ENCODE measurements at places on chromosomes 11 and 22.

DNA sequence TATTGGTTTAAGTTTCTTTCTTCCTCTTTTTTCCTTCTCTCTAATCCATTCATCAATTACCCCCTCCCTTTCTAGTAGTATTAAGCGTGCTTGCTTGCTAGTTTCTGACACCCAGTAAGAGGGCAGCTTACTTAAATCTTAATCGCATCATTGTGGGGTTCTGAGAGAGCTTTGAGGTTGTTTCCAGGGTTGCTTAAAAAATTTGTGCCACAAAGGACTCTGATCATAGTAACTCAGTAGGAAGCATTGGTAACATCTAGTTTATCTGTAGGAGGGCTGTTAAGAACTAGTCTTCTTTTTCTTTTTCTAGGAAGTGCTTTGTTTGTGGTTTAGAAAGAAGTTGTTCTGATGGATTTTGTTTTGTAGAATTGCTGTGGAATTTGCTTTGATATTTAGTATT lies 45.3 kb downstream of the TMEM135 start:
- peak; percentile 69 for DNase-seq

- DNase-seq: no peak
Observed at GRCh38 chr11:22221143-22221542, 28.3 kb downstream of the ANO5 start.

- DNase-seq: peak; percentile 16
Observed at GRCh38 chr22:38966380-38966702, 8.9 kb downstream of the APOBEC3A start.

DNA sequence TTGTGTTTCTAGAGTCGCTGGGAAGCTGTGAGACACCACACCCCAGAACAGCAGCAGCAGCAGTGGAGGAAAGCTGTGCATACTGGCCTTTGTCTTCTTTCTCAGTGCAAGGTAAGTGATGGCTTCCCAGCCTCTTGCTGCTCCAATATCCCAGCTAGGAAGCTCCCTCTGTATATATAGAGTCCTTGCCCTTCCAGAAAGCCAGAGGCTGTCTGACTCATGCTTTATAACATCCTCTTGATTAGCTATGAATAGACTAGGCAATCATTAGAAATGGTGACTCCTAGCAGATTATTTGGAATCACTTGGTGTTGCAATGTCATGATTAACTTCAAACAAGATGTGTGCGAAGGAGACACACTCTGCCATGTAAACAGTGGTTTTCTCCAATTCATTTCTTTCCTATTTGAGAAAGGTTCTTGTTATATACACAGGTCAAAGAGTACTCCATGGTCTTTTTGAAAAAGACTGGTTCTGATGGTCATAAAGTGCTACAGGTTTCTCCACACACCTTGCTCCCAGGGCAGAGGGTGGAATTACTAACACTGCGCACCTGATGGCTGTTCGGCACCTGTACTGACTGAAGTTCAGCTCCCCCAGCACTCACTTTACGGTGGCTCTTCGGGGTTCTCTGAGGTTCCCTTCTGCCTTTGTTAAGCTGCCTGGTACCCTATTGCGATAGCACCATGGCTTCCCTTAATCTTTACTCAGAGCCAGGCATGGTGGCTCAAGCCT lies at the start of gene MMP1:
TSS of gene MMP1 (minus strand) at position 149 of the 735 bp plus-strand sequence. CDS start at position 81, 68 bp downstream.
- no peak for DNase-seq

GRCh38 chr11:30860146-30860545 lies 274.0 kb upstream of the MPPED2 start:
- DNase-seq: no peak

- DNase-seq: no peak
Observed at GRCh38 chr11:12016246-12016645, 7.8 kb upstream of the DKK3 start.

- DNase-seq: no peak
Observed at GRCh38 chr11:66325263-66325671, 8.4 kb upstream of the CD248 start.

- no peak for DNase-seq
Observed at GRCh38 chr11:2137202-2138067, 1.8 kb downstream of the IGF2 start.

DNA sequence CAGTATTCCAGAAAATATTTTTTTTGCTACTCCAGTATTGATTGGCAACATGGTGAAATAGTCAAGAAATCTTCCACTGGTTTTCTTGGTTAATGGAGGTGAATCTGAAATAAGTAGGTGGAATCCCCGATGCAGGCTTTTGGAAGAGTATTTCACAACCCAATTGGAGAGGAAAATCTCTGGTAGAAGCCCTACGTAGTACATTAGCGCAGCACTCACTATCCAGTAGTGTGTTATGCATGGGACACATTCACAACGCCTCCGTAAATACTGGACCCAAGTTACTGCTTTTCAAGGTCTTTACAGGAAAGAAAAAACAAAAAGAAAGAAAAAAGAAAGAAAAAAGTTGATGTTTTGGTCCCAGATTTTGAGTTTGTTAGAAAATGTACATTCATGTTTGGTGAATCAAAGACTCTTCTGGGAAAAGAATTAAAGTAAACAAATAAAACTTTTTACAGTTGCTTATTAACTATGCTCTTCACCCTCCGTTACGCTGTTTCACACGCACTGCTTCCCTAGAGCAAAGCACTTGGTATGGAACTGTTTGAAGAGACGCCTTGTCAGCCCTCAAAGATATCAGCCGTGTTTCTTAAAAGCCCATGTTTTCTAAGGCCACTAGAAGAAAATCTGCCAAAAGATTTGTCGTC lies 170.4 kb upstream of the CTSC start:
- no peak for DNase-seq

- DNase-seq: no peak
Observed at GRCh38 chr11:16070573-16070972, 285.8 kb downstream of the SOX6 start.

- no peak for DNase-seq
Observed at GRCh38 chr22:43308060-43308830, 34.9 kb downstream of the SCUBE1 start.

DNA sequence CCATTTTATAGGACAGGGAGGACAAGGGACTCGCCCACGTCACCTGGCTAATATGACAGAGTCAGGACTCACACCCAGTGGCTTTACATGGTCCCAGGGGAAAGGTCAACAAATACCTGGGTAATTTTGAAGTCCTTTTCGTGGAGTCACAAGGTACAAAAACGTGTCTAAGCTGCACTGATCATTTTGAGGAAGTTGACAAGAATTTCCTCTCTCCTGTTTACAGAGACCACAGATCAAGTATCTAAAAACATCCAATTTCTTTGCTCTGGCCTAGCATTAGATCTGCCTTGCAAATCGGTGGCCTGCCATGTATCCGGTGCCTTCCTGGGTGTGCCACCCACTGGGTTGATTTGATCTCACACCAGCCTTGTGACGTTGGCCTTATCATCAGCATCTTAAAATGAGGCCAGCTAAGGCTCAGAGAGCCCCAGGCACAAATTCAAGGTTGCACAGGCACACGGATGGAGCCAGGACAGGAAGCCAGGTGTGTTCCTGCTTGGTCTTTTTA lies 17.6 kb downstream of the GDPD5 start:
- DNase-seq: peak; percentile 93

DNA sequence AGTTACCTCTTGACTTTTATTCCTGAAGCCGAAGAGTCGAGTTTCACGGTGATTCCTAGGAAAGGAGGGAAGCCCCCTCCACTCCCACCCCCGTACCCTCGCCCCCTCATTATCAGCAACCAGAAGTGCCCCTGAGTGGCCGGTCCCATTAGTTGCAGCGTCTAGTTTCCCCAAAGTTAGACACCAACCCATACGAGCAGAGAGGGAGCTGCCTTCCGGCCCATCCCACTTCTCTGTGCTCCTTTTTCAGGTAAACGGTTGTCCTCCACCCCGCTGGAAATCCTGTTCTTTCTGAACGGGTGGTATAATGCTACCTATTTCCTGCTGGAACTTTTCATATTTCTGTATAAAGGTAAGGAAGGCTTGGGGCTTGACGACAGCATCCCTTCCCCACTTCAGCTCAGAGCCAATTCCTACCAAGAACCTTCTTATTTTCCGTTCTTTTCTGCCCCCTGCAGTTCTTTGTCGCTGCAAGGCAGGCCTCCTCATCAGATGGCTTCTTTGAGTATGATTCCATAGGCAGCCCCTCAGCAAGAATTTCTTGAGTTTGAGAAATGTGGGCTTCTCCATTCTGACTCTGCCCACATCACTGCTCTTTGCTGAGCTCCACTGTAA lies 701 bp downstream of the TMEM216 start:
- DNase-seq: peak; percentile 59

DNA sequence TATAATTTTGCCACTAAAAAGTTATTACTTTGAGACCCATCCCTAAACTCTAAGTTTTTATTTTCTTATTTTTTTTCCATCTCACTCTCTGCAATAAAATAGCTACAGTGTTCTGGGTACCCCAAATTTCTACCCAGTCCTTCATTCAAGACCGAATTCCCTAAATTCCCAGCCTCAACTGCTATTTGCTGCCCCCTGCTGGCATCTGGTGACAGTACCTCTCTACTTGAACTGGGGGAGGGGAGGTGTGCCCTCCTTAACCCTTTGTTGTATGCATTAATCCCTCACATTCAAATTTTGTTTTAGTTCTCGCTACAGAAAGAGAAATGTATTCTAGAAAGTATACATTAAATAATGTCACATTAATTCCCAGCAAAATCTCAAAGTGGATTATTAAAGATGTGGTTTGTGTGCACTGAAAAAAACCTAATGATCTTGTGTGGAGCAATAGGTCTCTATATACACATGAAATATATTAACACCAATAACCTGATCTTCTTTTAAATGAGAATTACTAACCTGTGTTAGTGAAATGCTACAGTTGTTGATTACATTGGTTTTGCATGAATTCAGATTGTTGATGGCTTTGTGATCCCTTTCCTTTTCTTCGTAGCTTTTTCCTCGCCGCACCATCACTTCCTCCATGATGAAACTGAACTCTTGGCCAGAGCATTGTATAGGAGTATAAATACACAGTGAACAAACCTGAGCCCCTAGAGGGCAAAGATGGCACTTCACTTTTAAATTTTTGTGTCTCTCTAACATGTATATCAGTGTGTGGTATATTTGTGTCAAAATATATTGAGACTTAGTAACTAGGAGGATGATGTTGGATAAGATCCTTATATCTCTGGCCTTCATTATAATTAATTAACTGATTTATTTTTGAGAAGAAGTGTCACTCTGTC lies 590.0 kb downstream of the METTL15 start:
- peak; percentile 74 for DNase-seq

DNA sequence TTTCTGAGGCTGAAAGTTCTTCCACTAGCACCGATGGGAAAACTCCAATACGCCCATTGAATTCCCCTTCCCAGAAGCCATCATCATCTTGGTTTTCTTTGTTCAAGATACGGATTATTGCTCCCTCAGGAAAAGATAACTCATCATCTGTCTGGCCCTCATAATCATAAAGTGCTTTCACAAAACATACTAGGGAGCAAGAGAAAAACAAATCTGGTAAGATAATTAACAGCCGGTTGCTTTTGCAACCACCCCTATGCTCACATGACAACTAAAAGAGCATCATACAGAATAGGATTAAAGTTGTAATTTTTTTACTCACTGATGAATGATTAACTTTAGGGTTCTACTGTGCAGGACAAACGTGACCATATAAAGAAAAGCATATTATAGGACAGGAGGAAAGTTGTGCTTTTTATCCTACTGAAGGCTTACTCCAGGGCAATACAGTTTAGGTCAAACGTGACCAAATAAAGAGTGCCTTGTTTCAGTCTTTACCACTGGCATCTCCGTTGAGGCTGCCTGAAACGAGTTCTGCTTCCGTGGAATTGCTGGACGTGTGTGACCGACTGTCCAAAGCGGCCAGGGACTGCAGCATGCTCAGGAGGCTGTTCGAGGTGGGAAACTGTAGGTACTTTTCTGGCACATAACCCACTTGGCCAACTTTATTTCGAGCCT lies 28.6 kb downstream of the ATG16L2 start:
- DNase-seq: no peak

DNA sequence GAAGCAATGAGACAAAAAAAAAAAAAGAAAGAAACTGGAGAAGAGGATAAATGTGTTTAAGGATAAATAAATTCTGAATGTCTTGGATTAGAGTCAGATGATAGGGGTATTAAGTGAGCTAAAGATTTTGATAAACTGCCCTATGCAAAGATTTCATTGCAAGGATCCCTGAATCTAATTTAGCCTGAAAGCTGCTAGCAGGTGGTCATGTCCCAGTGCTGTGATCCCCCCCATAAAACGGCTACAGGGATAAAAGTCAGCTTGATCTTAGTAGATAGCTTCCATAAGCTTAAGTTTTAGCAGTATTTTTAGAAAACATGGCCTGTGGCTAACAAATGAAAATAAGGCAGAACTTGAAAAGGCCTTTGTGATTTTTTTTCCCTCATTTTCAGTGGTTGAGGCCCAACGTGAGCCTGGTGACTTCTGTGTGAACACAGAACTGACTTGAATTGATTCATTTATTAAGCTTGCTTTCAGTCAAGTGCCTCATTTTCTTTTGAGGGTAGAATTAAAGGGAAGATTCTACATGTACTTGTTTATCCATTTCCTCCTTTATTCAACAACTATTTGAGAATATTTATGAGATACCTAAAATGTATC lies 44.5 kb downstream of the CD44 start:
- DNase-seq: no peak

- DNase-seq: peak; percentile 87
Observed at GRCh38 chr22:32660292-32660691, 141.2 kb upstream of the TIMP3 start.

- DNase-seq: no peak
Observed at GRCh38 chr11:120562806-120563425, 51.4 kb downstream of the GRIK4 start.

DNA sequence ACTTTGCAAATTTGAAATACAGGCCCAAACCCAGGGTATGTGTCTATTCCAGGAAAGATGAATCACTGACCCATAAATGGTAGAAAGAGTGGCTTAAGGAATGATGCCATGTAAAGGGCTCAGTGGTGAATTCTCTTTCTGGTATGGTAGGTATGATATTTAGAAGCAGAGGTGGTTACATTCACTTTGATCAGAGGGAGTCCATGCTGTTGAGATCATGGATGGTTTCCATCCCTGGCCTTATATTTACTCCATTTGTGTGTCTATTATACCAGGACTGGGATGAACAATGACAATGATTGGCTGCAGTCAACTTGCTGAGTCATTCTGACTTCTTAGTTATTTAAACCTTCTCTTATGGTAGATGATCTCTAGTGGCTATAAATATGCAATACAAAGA lies 419.8 kb upstream of the LRRC4C start:
- peak; percentile 10 for DNase-seq

DNA sequence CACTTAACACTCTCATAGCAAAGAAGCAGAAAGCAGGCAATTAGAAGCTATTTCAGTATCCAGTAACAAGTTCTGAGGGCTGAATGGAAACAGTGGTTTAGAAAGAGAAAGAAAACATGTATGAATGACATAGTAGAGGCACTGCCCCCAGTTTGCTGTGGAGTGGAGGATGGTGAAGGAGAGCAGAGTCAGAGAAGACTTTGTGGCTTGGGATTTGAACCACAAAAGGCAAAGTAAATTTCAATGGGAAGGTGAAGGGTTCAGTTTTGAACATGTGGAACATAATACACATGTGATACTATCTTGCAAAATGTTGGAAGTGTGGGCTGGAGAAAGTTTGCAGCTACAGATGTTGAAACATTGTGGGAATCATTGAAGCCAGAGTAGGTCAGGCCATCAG lies 81.4 kb downstream of the SNX19 start:
- DNase-seq: no peak

- peak; percentile 83 for DNase-seq
Observed at GRCh38 chr11:3160252-3161031, 4.7 kb downstream of the OSBPL5 start.

- DNase-seq: peak; percentile 81
Observed at GRCh38 chr11:70471254-70471653, 72.9 kb downstream of the CTTN start.

GRCh38 chr11:61110255-61111049 lies 8.2 kb downstream of the CD5 start:
- DNase-seq: no peak

- no peak for DNase-seq
Observed at GRCh38 chr22:44608597-44609399, 93.2 kb upstream of the PRR5 start.

- DNase-seq: no peak
Observed at GRCh38 chr22:38345782-38346181, 28.5 kb upstream of the CSNK1E start.

Data from OCI-M1 (cell line).